ENCODE measurements at places on chromosomes 11 and 22.

GRCh38 chr11:86446163-86446923, 71.7 kb downstream of the CCDC81 start:
- DNase-seq, result no peak

GRCh38 chr11:60985991-60986915, 14.8 kb downstream of the CD6 start:
- no peak for DNase-seq

DNA sequence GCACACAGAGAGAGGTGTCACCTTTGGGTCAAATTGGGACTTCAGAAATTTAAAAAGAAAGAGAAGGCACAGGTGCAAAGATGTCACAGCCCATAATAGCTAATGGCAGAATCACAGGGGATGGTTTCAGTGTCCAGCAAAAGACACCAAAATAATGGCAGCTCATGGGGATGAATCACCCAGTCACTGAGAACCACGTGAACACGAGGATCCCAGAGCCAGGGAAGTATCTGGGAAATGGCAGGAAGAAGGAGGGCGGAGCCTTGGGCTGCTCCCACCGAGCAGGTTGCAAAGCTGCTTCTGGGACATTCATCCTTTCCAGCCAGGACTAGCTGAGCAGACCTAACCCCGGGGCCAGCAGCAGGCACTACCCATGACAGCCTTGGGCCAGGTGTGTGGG, 45.6 kb downstream of the TRMU start:
- DNase-seq, result no peak

DNA sequence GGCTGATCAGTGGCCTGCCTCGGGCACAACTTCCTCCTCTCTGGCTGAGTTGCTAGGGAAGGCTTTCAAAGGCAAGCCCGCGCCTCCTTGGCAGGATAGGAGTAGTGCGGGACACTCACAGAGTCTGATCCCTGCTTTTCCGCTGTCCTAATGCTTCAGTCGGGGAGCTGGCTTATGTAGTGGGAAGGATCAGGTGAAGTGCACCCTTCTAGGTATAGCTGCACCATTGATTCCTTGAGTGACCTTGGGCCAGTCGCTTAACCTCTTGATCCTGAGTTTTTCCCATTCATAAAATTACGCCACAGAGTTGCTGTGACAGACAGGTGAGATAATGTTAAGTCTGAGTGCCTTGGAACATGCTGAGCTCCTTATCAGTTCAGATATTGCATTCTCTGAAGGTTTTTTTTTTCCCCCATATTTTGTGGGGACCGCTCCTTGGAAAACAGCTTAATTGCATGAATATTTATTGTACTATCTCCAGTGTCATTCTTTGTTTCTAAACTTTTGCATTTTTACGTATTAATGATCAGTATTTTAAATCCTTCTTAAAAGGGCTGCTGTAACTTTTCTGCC, 961 bp downstream of the IPO7 start:
- no peak for DNase-seq

- no peak for DNase-seq
These were observed 597.4 kb downstream of the LUZP2 start for GRCh38 chr11:25094085-25094802.

GRCh38 chr22:49431551-49431950, 396.1 kb downstream of the BRD1 start:
- no peak for DNase-seq

All from occipital lobe (tissue), 3 donors.